NCI-H510A (cell line): ENCODE measurements at places on chromosomes 16 and 17.

- DNase-seq, result no peak
Measured at GRCh38 chr16:69820926-69821541, 58.9 kb downstream of the WWP2 start.

DNA sequence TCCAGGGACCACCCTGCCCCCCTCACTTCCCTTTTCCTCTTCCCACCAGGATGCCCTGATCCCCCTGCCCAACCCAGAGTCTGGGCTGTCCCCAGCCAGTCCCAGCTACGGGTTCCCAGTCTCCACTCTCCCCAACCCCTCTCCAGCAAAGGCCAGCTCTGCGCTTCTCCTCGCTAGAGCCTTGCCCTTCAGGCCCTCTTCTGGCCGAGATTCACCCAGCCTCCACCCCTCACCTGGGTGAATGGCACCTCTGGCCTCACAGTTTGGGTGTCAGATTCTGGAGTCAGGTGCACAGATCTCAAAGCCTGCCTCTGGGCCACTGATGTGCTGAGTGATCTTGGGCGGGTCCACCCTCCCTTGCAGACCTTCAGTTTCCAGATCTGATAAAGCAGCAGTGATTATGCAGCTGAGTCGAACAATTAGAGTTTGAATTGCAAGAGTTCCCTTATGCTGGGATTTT lies 185.6 kb upstream of the TNRC6C start:
- no peak for DNase-seq

GRCh38 chr17:56142325-56142724 lies 10.9 kb upstream of the ANKFN1 start:
- DNase-seq, result no peak

GRCh38 chr17:70405492-70406220 lies 236.3 kb downstream of the KCNJ2 start:
- DNase-seq, result no peak

DNA sequence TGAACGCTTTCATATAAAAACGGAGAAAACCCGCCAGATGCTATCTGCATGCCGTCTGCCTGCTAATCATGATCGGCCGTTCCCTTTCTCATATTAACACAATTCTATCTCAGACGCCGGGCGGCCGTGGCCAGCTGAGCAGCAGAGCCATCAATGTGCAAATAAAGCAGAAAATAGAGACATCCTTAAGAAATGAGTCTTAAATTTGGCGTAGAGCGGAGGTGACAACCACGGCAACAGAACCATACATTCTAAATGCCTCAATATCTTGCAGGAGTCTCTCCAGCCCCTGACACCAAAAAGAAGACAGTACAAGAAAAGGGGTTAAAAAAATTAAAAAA lies 2.7 kb upstream of the IRX5 start:
- DNase-seq, result no peak

- DNase-seq, result no peak
Measured at GRCh38 chr17:8468980-8469379, 33.3 kb downstream of the NDEL1 start.

DNA sequence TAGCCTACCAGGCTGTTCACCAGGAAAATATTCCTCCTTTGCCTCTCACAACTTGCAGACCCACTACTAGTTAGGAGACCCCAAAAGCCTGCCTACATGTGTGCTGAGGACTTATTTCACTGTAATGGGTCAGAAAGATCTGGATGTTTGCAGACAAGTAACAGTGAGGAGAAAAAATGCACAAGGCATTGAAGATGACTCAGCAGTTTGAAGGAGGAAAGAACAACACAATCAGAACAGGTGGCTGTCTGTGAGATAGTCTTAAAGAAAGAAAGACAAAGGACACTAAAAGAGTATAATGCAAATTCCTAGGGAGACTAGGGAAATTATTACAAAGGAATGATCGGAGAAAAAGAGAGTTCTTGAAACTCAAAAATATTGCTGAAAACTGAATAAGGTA lies 69.0 kb downstream of the ANKFN1 start:
- DNase-seq, result no peak

- no peak for DNase-seq
Measured at GRCh38 chr17:81445642-81446503, 50.6 kb downstream of the BAHCC1 start.

DNA sequence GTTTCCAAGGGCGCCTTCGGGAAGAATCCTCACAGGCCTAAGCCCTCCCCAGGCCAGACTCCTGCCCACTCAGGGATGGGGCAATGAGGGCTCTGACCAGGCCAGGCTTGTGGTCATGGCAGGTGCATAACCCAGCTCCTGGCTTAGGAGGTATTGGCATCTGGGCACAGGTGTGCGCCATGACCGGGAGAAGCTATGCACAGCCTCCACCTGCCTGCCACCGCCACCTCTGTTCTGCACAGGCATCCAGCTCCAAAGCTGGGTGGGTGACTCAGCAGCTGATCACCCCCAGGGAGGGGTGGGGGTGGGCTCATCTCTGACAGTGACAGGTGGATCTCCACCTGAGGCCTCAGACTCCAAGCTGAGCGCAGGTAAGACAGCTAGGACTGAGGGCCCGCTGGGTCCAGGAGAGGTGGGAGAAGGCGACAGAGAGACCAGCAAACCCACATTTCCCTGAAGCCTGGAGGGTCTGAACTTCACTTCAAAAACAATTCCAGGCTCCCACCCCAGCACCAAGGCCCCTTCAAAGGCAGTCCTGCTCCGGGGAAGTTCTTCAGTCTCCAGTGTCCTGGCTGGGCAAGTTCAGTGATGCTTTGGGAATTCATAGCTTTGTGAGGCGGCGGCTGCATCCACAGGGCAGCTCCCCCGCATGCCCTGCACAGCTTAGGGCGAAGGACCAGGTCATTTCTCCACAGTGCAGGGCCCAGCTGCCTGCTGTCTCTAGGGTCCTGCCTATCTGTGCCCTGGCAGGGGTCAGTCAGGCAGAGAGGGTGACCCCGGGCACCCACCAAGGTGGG lies 121.6 kb upstream of the SMURF2 start:
- DNase-seq, result no peak

DNA sequence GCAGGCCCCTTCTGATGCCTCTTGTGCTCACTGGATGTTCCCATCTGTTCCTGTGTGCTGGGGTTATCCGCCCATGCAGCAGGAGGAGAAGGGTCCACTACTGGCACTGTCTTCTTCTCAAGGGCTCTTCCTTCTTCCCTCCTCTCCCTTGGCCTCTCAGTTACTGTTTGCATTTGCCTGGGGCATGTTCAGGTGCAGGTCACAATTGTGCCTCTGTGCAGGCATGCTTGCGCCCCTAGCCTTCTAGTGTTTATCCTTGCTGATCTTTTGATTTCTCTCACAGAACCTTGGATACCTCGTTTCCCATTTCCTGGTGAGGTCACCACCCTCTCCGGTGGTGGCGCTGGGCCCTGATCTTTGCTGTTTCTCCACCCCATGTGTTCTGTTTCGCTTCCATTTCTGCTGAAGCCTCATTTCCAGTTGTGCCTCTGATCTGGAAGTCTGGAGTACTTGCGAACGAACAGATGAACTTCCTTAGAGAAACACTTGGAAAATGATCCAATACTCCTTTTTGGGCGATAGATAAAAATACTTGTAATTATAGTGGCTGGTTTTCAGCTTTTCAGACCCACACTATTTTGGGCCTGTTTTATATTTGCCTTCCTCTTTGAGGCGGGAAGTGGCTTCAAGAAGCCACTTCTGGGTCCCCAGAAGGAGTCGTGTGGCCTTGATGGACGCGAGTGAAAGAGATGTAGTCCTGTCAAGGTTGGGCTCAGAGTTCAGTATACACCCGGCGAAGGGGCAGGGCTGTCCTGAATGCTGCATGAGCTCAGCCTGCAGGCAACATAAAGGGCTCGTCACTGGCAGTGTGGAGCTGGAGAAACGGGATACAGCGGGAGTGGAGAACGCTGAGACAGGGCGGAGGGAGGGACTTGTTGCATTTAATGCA lies 312.9 kb downstream of the SNX29 start:
- no peak for DNase-seq

DNA sequence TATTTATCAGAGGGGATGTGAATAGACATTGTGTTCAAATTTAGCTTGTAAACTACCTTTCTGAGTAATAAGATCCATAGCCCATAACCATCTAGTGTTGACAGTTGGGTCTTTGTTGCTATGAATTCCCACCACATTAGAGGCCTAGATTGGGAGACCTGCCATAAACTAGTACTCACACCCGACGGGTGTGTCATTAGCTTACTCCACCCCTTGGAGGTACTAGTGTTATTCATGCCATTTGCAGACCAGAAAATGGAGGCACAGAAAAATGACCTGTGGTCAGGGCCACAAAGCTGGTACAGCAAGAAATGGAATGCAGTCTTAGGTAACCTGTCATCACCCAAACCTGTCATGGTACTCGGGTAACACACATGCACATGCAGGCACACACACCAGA lies 41.3 kb upstream of the BCAR1 start:
- no peak for DNase-seq

DNA sequence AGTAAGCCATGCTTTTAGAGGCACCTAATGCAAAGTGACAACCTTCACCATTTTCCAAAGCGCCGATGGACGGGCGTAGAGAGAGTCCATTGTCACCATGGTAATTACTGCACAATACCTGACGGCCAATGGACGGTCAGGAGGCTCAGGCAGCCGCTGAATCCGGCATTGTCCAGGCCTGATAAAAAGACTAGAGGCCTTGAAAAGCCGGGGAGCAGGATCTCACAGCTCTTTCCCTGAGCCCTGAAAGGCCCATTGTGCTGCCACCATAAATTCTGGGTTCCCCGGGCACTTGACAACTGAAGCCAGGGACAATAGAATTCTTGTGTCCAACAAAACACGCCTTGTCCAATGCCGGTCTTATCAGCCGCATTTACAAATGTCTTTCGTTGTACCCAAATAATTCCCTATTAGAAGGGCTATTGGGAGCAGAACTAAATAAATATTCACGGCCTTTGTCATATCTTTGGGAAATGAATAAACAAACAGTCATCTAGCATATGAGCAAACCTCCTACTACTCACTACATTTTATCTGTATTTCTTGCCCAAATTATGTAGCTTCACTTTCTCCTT lies 62.4 kb downstream of the CDH11 start:
- no peak for DNase-seq

GRCh38 chr16:53743149-53743566 lies 39.2 kb downstream of the FTO start:
- DNase-seq, result no peak

DNA sequence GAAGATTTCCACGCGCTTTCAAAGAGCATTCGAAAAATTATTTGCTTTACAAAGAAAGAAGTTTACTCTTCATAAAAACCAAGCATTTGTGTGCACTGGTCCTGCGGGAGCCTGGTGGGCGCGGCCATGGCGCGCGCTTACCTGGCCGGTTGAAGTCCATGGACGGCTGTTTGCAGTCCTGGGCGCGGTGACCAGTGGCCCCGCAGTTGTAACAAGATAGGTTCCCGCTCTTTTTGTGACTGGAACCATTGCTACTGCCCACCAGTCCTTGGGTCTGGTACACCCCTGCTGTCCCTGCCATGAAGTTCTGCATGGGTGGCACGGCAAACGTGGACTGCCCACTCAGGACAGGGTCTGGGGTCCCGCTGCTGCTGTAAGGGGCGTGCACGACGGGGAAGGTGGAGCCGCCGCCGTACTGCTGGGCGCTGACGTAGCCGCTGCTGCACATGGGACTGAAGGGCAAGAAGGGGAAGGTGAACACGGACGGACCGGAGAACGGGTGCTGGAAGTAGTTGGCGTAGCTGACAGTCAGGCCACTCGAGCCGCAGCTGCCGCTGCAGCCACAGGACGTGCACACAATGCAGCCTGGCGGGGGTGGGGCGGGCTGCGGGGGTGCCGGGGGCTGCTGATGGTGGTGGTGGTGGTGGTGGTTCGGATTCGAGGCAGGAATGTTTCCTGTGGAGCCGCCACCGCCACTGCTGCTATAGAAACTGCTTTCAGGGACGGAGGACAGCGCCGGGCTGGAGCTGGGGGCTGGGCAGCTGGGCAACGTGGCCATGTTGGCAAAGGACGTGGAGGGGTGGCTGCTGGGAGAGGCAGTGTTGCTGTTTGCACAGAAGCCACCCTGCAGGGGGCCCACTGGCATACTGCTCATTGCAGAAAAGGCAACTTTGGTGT lies 19.5 kb downstream of the MAP1LC3B start:
- DNase-seq, result no peak

DNA sequence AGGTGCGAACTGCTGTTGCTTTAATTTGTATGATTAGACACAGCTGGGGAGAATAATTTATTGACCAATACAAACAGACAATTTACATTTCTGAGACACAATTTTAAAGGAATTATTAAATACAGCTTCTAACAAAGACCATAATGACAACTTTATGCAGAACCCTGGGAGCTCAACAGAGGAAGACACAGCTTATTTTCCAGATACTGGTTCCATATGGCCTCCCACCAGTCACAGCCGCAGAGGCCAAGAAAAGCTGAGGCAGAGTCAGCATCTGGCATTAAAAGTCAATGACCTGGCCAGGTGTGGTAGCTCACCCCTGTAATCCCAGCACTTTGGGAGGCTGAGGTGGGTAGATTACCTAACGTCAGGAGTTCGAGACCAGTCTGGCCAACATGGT lies 66.1 kb upstream of the BCAR1 start:
- DNase-seq, result no peak

GRCh38 chr16:64167936-64168335 lies 953.9 kb downstream of the CDH11 start:
- no peak for DNase-seq

DNA sequence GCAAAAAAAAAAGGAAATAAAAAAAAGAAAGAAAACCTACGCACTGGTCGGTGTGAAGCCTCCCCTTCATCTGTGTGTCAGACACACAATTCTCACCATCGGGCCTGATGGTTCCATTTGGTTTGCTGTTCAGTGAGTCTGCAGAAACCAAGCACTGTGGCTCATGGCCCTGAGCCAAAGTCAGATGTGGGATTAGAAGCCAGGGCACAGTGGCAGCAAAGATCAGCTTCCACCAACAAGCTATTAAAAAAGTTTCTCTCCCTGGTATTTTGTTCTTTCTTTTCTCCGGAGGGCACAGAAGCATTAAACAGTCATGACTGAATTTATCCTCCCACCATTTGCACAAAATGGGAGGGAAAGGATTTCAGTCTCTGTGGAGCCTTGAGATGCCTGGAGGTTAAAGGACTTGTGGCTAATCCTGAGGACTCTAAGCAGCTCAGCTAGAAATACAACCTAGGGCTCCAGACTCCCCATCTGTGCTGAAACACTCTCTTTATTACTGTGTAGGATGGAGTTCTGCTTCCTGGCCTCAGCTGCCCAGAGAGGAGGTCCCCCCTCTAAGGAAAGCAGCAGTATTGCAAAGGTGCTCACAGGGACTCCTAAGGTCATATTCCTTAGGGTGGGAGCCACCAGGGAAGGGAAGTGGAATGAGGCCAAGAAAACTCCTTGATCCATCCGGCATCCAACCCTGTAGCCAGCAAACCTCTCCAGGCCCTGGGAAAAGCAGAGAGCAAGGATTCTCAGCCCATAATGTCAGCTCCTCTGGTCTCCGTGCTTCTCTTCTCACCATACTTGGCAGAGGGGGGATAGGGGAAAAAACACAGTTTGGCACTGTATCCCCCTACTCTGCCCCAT lies 28.2 kb downstream of the SLC39A11 start:
- DNase-seq, result no peak

DNA sequence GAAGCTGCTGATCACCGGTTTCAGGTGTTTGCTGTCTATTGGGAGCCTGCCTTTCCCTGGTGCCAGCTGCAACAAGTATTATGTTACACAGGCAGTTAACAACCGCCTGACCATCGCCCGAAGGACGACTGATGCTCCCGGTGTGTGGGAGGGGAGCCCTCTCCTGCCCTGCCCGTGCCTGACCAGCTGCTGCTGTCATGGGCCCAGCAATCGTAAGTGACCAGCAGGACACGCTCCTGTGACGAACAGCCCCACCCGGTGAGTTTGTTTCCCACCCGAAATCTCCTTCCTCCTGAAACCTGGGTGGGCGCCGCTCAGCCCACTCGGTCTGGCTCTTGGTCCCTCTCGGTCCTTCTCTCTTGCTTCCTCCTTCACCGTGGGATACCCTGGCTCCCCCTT lies 17.9 kb upstream of the UBE2I start:
- peak; percentile 55 for DNase-seq

- DNase-seq, result peak; percentile 72
Measured at GRCh38 chr17:20009302-20010098, at the start of gene SPECC1. Gene SPECC1, plus strand, starts transcription at chr17:20009359. Its CDS starts 87,293 bp downstream, at chr17:20096652.
